ENCODE measurements at places on chromosomes 3 and 15. TPM values are rescaled to one million over a fixed set of nuclear protein-coding genes. Genes with fewer than 3 reads are reported as not detected.

DNA sequence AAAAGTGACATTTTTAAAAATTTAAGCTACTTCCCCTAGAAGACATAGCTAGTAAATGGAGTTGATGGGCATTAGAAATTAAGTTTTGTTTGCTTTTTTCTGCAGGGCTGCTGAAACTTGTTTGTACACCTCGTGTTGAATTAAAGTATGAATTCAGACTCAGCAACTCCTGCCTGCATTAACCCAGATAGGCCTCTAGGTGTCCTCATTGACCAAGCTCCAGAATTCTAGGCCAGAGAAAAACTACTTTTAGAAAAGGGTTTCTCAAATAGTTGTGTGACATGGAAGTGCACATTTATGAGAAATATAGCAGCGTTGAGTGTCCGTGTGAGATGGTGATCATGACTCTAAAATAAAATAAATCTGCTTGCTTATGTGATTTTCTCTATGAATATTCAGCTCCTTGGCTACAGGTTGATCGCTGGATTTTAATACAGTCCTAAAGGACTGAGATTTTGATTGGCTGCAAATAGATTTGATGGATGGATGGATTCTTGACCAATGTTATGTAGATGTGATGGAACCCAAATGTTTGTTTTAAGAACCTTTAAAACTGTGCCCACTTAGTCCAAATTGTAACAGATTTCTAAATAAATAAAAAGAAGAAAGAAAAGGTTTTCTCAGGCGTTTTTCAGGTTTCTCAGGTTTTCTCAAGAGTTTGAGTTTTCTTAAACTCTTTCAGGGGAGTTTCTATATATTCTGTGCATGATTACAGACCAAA is 39.4 kb upstream of the LMOD3 start:
- peak; percentile 14 for DNase-seq

DNA sequence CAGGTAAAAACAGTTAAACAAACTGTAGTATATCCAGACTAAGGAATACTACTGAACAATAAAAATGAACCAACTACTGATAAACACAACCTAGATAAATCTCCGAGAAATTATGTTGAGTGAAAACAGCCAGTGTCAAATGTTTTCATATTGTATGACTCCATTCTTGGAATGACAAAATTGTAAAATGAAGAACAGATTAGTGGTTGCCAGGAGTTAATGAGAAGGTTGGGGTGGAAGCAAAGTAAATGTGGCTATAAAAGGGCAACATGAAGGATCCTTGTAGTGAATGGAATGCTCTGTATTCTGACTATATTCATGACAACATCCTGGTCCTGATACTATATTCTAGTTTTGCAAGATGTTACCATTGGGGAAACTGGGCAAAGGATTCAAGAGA is 27.5 kb upstream of the ACKR4 start:
- no peak for DNase-seq

- DNase-seq: no peak
Observed at GRCh38 chr3:40308725-40309417, 636 bp upstream of the EIF1B start.

- DNase-seq: no peak
Observed at GRCh38 chr15:66115568-66116206, 137.9 kb downstream of the MEGF11 start.

- no peak for DNase-seq
Observed at GRCh38 chr15:79053894-79054293, 36.7 kb downstream of the RASGRF1 start.

- no peak for DNase-seq
Observed at GRCh38 chr3:18258492-18258891, 166.6 kb downstream of the SATB1 start.

GRCh38 chr3:129058441-129059200 is 2.0 kb upstream of the GP9 start:
- no peak for DNase-seq

DNA sequence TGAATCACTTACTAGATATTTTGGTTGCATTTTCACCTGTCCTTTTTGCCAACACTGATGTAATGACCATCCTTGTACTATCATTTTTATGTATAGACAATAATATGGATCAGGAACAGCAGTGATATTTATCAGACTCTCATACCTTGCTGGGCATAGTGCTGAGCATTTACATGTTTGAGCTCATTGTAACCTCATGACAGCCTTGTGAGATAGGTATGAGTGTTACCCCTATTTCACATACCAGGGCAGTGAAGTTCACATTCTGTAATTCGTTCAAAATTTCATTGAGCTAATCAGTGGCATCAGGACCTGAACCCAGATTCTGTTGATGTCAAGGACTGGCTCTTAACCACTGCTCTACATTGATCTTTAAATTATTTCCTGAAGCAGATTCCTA is 221.5 kb upstream of the TBL1XR1 start:
- DNase-seq: no peak

GRCh38 chr3:159818997-159819500 is 169.6 kb upstream of the IL12A start:
- DNase-seq: no peak

DNA sequence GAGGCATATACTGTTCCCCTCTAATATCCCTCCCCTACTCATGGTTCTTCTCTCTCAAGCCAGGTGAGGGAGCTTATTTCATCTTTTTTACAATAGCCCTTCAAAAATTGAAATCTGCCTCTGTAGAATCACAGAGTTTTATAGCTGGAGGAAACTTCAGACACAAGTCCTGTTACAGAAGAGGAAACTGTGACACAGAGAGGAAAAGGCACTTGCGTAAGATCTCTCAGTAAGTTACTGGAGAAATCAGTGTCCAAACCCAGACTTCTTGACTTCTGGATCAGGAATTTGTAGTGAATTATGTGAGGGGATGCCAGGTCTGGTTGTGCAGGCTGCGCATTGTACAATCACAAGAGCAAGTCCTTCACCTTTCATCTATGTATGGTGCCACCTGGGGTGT is 4.6 kb downstream of the FGD5 start:
- no peak for DNase-seq

- no peak for DNase-seq
Observed at GRCh38 chr3:58507356-58508078, 15.6 kb downstream of the KCTD6 start.

GRCh38 chr3:194089357-194090177 is 46.4 kb upstream of the HES1 start:
- no peak for DNase-seq

DNA sequence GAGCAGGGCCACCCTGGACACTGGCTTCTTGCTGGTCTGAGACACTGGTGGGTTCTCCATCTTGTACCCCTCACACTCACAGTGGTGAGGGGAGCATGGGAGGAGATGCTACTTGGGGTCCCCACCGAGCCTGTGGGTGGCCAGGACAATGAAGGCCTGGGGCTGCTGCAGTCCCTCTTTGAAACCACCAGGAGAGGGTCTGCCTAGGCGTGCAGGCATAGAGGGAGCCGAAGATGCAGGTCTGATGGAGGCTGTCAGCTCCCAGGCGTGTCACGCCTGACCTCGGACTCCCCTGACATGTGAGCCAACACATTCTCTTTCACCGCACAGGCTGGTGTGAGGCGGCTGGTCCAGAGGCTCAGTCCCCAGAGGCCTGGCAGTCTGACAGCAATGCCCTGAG is 39.1 kb downstream of the NIPA2 start:
- no peak for DNase-seq

GRCh38 chr3:132655471-132655870 is 4.1 kb downstream of the ACAD11 start:
- no peak for DNase-seq

DNA sequence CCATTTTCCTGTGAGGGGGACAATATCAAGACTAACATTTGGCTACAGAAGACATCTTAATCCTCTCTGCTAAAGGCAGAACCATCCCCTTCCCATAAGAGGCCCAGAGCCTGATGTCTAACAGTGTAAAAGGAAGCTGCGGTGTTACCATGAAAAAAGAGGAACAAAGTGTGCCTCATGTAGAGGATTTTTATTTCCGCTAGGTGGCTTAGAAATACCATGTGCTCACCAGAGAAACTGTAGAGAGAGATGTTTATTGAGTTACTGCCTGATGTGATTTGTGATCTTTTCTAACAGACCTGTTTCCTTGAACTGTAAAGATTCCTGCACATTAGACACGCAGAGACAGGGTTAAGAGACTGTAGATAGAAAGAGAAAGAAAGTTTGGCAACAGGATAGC is 22.0 kb downstream of the OR5H15 start:
- DNase-seq: no peak

DNA sequence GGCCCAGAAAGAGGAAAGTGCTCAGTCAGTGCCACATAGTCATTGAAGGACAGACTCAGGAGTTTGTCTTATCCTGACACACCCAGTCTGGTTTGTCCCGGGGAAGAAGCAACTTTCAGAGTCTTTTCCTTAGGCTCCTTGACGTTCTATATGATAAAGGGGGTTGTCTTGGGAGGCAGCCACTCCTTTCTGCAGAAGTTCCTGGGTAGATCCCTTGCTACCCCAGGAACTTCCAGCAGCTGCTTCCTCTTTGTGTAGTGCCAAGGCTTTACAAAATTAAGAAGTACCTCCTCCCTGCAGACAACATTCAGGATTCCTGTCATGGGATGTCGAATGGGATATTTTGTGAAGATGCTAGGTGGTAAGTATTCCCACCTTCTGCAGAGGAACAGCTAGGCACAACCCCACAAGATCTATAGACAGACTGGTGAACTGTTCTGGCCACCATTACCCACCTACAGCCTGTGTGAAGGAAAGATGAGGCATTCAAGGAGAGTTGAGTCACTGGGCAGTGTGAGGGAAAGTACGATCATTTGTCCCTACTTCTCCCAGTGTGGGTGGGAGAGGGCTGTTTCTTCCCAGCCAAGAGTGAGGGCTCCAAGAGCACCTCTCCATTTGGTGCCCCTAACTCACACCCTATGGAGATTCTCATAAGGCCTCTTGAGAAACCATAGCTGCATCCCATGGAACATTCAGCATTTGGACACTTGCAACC is 11.3 kb downstream of the TMEM266 start:
- no peak for DNase-seq

DNA sequence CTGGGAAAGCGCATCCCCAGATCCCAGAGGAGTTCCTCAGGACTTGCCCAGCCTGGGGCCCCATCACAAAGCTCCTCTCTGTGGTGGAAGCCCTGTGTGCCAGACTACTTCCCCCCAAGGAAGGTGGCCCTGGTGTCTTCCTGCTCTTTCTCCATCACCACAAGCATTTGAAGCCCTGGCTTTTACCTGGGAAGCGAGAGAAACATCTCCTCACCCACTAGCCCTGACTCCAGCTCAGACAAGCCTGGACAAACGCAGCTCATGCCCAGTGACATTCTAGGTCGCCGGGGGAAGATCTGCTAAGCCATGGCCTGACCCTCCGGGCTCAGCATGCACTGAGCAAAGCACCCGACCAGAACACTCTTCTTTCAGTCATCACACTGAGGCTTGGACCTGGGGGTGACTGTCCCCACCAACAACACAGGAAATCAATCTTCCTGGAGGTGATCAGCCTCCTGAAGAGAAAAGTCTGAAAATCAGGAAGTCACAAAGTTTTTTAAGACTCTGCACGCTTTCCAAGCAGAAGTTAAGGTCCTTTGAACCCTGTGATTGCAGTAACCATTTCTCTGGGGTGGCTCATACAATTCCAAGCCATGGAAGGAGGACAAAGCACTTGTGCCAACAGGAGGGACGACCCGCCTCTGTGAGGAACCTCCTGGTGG is 40.8 kb downstream of the KLHL25 start:
- DNase-seq: no peak

- DNase-seq: no peak
Observed at GRCh38 chr15:37093480-37094332, 6.6 kb downstream of the MEIS2 start.

GRCh38 chr3:8201886-8202285 is 299.7 kb upstream of the LMCD1 start:
- DNase-seq: peak; percentile 15

DNA sequence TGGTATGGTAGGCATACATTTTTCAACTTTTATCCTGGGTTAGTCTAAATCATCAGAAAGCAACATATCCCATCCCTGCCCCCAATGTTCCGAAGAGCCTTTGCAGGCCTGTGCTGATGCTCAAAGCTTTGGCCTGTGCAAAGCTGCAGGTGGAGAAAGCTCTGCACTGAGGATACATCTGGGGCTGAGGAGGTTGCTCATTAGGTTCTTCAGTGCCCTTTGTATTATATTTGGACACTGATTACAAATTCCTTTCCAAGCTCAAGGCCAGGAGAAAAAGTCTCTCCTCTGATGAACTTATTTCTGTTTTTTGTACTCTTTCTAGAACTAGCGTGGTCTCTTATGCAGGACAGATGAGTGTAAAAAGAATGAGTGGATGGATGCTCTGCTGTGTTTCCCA is 325.5 kb upstream of the LRRFIP2 start:
- DNase-seq: no peak

DNA sequence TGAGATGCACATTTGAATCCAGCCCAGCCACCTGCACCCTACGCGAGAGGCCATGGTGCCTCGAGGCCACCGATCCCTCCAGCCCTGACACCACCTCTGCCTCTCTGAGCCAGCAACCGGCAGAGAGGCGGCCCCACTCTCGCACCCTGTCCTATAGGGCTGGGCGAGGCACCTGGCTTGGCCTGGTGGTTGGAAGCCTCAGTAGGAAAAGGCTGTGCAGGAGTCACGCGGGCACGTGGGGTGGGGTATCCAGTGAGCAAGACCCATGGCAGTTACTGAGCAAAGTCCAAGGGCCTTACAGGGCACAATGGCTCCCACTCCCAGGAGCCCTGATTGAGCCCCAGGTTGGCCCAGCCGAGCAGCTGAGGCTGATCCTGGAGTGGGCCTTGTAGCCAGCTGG is 12.4 kb upstream of the DUSP7 start:
- DNase-seq: no peak

- DNase-seq: no peak
Observed at GRCh38 chr3:71247221-71247957, 336.1 kb downstream of the FOXP1 start.

DNA sequence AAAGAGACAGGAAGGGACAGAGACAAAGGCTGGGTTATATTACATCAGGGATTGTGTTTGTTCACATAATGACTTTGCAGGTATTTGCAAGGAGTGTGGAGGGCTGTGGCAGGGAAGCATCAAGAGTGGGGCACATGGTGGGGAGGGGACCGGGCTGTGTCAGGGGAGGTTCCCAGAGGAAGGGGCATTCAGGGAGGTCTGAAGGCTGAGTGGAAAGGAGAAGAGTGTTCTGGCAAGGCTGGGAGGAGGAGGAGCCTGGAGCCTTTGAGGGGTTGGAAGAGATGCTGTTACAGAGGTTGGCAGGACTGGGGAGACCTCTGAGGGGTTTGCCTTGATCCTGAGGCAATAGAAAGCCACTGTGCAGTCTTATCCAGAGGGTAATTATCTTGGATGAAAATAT is 49.4 kb downstream of the EXOG start:
- DNase-seq: no peak

The DYNLT2B gene
- polyA plus RNA-seq: 35.9 TPM

The KCNMB3 gene
- polyA plus RNA-seq: 4.8 TPM

The CLDN1 gene
- polyA plus RNA-seq: 85.0 TPM

The FAM227B gene
- 19.4 TPM for polyA plus RNA-seq

The GMNC gene
- polyA plus RNA-seq: 6.8 TPM

The ZNF35 gene
- polyA plus RNA-seq: 10.3 TPM

The FBN1 gene
- polyA plus RNA-seq: 113 TPM

The MYRIP gene
- 2.4 TPM for polyA plus RNA-seq

The CIDEC gene
- polyA plus RNA-seq: 0.09 TPM

The ITPKA gene
- polyA plus RNA-seq: 0.46 TPM

The MAPKAPK3 gene
- 67.9 TPM for polyA plus RNA-seq

The PAQR9 gene
- 0.49 TPM for polyA plus RNA-seq

The CIB2 gene
- polyA plus RNA-seq: 39.1 TPM

The BCL6 gene
- 8.9 TPM for polyA plus RNA-seq

The TMC3 gene
- 0.20 TPM for polyA plus RNA-seq

The CFAP92 gene
- polyA plus RNA-seq: 0.93 TPM

The PLA2G4B gene
- polyA plus RNA-seq: 7.6 TPM

The IL17RC gene
- polyA plus RNA-seq: 43.9 TPM

The CYB561D2 gene
- 18.3 TPM for polyA plus RNA-seq

The UACA gene
- 87.0 TPM for polyA plus RNA-seq

The SMCO1 gene
- polyA plus RNA-seq: not detected

The DNAH12 gene
- 1.1 TPM for polyA plus RNA-seq
